Bone marrow (tissue), 2 donors: ENCODE measurements at places on chromosomes 4 and X.
A peak's percentile ranks its signal among the peaks of the same experiment; 100 is the strongest.

DNA sequence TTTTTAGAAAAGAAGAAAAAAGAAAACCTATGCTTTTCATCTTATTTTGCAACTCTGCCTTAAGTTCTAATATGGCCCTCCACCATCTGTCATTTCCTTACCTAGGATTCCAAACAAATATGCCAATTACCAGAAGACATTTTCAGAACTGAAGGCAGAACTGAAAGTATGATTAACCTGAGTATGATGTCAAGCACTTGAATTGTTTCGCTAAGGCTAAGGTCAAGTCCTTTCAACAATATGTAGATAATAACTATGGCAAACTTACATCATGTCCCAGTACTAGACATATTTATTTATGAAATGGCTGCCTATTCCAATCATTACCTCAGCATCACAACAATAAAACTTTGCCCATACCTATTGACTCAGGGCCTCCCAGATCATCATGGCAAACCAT lies 91.0 kb downstream of the OR13H1 start:
- DNase-seq: no peak

DNA sequence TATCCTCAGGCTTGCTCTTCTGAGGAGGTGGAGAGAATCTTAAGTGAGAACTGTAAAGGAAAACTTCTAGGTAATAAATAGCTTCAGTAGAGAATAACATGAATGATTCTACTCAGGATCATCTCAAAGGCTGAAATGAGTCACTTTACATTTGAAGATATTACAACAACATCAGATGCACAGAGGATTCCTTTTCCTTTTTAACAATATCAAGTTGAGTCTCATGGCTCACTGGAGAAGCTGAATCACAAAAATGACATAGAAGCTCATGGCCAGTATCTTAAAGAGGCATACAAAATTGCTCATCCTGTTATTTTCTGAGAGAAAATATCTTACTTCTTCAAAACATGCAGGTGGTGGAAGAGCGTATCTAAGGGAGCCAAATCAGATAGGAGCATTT lies 72.5 kb upstream of the EMCN start:
- no peak for DNase-seq

DNA sequence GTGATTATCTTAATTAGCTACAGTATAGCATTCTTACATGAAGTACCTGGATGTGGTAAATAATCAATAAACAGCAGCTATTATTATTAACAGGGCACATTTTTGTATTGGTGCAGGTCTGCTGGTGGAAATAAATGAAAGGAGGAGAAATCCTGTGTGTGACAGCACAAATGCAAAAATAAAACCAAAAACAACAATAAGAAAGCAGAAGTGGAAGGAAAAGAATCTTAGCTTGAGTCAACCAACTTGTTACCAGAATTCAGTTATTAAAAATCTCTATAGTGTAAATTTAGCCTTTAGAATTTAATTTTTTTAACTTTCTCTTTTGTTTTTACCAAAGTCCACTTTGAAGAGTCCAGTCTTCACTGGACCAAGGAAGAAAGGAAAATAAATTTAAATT lies 63.1 kb upstream of the LSM6 start:
- no peak for DNase-seq

GRCh38 chr4:86908251-86908657 lies 16.0 kb upstream of the C4orf36 start:
- peak; percentile 73 for DNase-seq

DNA sequence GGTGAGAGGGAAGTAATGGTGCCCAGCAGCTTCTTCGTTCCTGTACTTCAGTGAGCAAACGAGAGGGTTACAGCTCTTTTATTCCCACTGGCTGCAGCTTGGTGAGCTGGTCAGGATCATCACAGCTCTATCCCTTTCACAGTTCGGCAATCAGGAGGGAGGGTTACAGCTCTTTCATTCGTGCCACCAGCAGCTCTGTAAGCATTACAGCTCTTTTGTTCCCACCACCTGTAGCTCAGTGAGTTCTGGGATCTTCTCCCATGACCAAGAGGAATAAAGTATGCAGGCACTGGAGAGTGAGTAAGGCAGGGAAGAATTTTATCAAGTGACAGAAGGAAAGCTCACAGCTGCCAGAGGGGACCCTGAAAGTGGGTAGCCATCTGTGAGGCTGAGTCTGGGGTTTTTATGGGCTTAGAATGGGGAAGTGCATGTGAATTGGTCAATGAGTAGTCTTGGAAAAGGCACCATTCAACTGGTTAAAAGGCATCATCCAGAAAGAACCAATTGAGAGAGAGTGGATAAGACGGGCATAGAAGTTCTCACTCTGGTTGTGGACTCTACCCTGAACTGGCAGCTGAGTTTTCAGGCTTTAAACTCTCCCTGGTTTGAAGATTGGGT lies 123.7 kb downstream of the COX18 start:
- no peak for DNase-seq

GRCh38 chr4:108570993-108571569 lies 49.3 kb upstream of the RPL34 start:
- DNase-seq: no peak

DNA sequence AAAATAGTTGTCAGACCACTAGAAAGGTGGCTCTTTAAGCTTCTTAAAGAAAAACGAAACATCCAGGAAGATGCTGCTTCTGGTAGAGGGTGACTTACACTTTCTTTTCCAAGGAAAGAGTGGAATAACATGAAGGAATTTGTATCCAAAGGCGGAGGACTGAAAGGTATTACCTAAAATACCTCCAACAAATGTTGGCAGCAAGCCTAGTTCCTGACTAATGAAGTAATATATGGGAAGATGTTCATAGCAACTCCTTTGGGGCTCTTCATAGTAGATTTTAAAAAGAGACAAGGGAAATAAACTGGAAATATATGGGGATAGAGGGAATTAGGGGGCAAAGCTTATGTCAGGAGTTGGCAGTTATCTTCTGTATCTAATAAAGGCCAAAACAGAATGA lies 116.2 kb downstream of the AASDH start:
- no peak for DNase-seq

DNA sequence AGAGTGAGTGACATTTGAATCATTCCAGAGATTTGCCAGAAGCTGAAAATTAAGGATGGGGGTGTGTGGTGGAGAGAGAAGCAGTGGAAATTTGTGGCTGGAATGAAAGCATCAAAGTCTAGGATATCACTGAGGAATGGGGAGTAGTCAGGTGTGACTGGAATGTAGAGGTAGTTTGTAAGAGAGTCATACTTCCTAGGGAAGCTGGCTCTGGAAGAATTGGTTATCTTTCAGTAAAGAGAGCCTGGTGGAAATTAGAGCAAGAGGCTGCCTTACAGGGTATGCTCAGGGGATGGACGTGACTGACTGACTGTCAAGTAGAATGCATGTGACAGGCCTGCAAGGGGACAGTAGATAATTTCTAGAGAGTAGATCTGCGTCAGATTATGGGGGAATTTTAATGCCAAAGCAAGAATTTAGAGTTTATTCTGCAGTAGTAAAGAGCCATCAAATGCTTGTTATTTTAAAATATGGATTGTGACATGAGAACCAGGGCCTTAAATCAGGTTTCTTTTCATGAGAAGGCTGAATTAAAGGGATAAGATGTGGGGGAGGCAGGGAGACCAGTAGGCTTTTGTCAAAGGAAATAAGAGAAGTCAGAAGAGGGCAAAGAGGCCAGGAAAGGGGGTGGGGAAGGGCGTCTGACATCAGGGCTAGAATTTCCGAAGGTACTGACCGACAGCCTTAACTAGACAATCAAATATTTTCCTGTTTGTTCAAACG lies 109.9 kb downstream of the AFF1 start:
- no peak for DNase-seq

GRCh38 chrX:41956027-41956426 lies 32.7 kb upstream of the CASK start:
- no peak for DNase-seq

GRCh38 chrX:138026211-138026610 lies 460.3 kb downstream of the ZIC3 start:
- DNase-seq: no peak

DNA sequence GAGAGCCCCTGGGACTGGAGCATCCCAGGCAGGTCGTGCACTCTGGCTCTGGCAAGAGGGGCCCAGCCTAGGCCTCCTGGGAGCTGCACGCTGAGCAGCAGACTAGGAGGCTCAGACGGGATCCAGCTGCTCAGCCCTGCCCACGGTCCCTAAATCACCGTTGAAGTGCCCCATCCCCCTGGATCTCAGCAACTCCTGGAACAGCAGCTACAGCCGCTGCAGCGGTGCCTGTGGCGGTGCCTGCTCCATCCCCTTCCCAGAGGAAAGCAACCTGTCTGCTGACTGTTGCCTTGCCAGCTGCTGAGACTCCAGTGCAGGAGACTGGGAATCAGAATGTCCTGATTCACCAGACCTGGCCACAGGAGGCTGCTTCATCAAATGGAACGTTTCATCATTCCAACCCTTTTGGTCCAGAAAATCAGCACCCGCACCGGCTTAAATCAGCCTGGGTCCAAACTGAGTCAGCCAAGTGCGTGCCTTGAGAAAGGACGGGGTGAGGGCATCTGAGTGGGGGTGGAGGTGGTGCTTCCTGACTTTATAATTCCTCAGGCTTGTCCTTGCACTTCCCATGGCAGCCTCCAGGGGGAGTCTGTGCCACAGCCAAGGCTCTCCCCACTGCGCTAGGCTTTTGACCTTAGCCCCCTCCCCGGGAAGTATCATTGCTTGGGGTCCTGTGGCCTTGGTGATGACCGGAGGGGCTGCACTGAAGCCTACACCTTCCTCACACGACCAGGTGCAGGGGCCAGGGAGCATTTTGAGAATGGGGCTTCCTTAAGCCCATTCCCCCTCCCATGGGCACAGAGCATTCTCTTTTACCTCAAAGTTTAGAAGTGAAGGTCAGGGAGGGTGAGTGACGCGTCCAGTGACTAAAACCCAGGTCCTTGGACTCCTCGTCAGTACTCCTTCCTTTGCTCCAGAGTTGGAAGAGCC lies 6.5 kb downstream of the ZNF185 start:
- DNase-seq: peak; percentile 11

DNA sequence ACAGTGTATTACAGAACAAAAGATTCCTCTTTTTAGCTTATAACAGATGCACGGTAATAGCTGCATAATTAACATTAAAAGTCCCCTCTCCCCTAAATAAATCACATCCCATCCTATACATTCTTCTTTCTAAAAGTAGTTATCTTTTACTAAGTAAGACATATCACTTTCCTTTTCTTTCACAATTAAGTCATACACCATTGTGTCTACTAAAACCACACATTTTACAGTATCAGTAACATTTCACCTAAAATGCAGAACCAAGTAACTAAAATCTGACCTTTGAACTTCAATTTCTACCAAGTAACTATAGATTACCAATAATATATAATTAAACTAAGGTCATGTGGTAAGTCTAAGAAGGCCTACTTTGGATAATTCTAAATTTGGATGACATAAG lies 14.2 kb downstream of the DHX15 start:
- no peak for DNase-seq

DNA sequence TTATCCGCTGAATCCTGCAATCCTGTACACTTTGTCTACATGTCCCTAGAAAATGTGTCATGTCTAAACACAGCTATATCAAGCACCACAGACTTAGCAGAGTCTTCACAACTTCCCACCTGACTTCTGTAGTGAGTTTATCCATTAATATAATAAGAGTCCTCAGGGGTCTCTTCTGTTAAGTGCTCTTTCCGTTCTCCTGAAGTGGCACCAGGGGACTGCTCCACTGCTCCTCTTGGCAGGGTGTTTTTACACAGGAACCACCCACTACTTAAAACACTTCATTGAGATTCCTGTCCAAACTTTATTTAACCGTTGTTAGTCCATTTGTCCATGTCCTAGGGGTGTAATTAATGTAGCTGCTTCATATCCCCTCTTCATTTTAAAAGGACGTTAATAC lies 1000.4 kb downstream of the STPG2 start:
- no peak for DNase-seq

DNA sequence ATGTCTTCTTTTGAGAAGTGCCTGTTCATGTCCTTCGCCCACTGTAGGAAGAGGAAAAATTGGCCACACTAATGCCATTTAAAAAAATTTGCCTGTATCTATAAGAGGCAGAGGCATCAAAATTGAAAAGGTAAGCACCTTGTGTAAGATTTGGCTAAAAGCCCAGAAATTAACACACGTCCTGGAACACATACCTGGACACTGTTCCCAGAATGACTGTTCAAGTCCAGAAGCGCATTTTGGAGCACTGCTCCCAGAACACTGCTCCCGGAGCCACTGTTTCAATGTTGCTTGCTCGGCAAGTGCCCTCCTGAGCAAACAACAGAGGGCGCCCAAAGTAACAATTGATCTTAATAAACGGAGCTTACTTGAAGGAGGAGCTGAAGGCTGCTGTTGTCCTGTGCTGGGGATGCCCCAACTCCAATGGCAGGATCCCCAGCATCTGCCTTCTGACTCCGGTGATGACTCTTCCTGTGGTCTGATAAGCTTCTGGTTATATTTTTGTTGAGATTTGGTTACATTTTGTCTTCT lies 1958.6 kb downstream of the C4orf33 start:
- DNase-seq: no peak

DNA sequence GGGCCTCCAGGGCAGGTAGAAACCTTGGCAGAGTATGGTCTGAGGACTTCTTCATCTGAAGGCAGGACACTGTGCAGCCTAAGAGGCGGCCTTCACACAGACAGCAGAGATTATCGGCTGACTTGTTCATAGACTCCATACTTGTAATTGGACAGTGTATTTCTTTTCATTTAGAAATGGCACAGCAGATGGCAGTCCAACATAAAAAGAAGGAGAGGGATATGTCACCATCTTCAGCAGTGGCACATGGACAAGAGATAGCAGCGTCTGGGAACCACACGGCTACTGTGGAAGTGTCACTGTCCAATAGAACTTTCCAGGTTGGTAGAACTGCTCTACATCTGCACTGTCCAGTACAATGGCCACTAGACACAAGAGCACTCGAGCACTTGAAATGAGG lies 21.7 kb upstream of the GEMIN8 start:
- no peak for DNase-seq

- no peak for DNase-seq
Measured at GRCh38 chr4:26522478-26522877, 32.2 kb upstream of the CCKAR start.

- DNase-seq: no peak
Measured at GRCh38 chrX:38861489-38861888, 60.2 kb downstream of the MID1IP1 start.

DNA sequence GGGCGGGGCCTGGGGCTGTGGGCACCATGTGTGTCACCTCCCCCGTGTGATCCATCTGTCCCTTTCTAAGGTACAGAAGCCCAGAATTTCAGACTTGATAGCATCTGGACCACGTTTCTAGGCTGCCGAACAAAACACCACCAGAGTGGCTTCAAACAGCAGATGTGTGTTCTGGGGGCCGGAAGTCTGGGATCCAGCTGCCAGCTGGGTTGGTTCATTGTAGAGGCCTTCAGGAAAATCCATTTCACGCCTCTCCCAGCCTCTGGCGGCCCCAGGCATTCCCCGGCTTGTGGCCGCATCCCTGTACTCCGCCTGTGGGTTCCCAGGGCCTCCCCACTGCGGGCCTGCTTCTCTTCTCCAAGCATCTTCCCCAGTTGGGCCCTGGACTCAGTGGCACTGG lies 39.6 kb upstream of the GPR78 start:
- no peak for DNase-seq

DNA sequence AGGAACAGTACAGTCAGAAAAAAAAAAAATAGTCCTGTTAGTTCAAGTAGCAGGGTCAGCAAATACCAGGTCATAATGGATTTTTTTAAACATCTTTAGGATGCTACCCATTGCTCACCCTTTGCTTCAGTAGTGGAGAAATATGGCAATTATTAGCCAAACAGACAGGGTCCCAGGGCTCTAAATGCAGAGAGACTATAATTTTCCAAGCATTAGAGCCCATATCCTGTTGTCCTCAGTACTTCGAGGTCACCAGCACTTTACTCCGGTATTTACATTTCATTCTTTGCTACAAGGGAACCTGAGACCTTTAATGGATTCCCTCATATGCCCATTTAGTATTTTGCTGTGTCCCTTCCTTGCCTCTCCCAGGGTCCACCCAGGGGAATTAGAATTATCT lies 1562.9 kb upstream of the TENM3 start:
- no peak for DNase-seq
